Fibroblast of skin of right quadriceps (primary cell): ENCODE measurements at places on chromosomes 2 and 18.

GRCh38 chr2:11768946-11769345 lies 22.5 kb downstream of the LPIN1 start:
- no peak for DNase-seq

GRCh38 chr2:192749611-192750200 lies 555.0 kb upstream of the TMEFF2 start:
- DNase-seq, result peak; percentile 1

DNA sequence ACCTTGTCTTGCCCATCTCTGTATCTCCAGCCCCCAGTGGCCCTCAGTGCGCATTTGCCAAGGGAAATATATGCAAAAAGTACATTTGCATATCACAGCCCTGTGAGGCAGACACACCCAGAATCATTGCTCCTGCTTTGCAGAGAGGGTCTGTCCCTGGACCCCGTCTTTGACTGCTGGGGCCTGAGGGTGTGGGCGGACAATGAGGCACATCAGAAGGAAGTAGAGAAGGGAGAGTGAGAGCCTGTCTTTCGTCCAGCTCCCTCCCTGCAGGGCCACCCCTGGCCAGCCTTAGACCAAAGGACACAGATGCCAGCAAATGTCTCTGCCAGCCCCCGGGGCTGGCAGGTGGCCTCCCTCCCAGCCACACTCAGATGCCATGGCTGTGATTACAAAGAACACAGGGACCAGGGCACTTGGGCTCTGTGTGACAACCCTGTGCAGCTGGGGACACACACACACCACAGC lies 516.2 kb upstream of the MYT1L start:
- DNase-seq, result no peak

GRCh38 chr2:170201275-170201674 lies 23.3 kb downstream of the MYO3B start:
- no peak for DNase-seq

GRCh38 chr2:95057535-95058370 lies 32.2 kb downstream of the MAL start:
- DNase-seq, result no peak

DNA sequence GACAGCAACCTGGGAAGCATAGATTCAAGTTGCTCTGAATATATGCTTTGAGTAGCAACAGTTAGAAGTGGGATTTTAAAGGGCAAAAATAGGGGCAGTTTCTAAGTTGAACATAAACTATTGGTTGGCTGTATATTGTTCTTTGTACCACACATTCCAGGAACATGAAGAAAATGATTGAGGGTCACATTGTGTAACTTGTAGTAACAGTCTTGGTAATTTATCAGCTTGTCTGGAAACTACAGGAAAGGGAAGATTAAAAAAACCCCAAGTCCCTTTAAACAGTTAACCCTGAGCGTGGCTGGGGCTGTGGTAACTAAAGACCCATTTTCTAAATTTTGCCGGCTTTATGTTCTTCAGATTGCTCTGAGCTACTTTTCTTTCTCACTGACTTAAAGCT lies 7.4 kb downstream of the PLEKHB2 start:
- DNase-seq, result peak; percentile 4

DNA sequence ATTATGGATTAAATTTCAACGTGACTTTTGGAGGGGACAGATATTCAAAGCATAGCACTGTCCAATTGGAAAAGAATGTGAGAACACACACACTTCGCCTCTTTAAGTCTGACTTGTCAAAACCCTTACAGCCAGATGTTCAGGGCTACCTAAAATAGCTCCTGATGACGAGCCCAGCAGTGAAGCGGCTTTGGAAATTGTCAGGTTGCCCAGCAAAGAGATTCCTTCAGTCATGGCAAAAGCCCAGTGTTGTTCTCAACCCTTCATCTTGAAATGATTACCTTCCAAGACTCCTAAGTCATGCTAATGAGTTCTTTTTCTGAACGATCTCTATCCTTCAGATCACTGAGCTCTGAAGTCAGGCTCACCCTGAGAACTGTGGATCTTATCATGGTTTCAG lies 436.6 kb downstream of the LRATD1 start:
- DNase-seq, result peak; percentile 86

DNA sequence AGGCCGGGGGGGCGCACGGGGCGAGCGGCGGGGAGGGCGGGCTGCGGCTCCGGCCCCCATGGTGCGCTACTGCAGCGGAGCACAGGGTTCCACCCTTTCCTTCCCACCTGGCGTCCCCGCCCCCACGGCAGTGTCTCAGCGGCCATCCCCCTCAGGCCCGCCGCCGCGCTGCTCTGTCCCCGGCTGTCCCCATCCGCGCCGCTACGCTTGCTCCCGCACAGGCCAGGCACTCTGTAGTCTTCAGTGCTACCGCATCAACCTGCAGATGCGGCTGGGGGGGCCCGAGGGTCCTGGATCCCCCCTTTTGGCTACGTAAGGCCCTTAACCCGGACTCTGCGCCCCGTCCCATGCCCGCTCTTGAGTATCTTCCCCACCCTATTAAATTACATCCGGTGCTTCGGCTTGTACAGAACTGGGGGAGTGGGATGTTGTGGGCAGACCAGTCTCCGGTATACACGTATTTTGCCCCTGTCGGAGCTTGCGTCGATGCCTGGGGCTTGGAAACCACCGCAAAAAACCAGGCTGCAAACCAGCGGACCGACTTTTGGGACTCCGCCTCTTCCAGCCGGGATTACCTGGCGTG lies 598 bp upstream of the WBP1 start:
- no peak for DNase-seq
